Fibroblast of the aortic adventitia (primary cell): ENCODE measurements at places on chromosomes 5 and 9. TPM values are rescaled to one million over a fixed set of nuclear protein-coding genes. Genes with fewer than 3 reads are reported as not detected.

- no peak for DNase-seq
Observed at GRCh38 chr5:159304961-159305595, 25.2 kb downstream of the IL12B start.

GRCh38 chr9:134112561-134112960, 23.3 kb upstream of the WDR5 start:
- DNase-seq, result no peak

- no peak for DNase-seq
Observed at GRCh38 chr9:4499917-4500316, 9.6 kb downstream of the SLC1A1 start.

GRCh38 chr5:161420521-161420920, 126.0 kb downstream of the GABRB2 start:
- DNase-seq, result no peak

DNA sequence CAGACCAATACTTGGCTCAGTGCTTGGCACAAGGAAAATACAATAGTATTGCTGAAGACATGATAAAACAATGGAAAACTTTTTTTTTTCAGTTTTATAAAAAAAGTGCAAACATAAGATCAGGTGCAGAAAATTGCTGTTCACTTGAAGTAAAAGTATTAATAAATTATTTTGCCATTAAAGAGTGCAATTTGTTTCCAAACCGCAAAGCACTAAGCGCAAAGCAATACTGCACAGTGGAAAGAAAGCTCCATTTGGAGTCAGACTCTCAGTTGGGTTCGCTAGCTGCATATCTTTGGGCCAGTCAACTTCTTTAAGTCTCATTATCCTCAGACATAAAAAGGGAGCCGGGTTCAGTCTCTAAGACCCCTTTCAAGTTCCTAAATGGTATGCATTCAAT, 45.8 kb downstream of the MEF2C start:
- DNase-seq, result no peak

GRCh38 chr9:69997524-69997923, 46.1 kb upstream of the MAMDC2 start:
- DNase-seq, result no peak

PTRH1 gene
- total RNA-seq, result 13.2 and 17.2 TPM in 2 replicates

TERT gene
- total RNA-seq, result not detected in 2 replicates

DNA sequence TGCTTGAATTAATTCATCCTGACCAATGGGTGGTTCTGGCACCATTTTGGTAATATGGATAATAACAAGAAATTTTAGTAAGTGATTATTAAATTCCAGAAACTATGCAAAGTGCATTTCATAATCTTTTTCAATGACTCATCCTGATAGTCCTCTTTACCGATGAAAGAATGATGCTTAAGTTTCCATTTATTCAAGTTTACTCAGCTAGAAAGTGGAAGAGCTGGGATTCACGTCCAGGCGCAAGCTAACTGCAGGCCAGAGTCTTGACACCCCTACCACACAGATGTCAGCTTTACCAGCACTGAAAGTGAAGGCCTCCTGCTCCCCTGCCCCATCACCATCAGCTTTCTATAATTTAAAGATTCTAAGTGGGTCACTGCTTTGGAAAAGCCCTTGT, 493.5 kb upstream of the WWC1 start:
- DNase-seq, result no peak

DNA sequence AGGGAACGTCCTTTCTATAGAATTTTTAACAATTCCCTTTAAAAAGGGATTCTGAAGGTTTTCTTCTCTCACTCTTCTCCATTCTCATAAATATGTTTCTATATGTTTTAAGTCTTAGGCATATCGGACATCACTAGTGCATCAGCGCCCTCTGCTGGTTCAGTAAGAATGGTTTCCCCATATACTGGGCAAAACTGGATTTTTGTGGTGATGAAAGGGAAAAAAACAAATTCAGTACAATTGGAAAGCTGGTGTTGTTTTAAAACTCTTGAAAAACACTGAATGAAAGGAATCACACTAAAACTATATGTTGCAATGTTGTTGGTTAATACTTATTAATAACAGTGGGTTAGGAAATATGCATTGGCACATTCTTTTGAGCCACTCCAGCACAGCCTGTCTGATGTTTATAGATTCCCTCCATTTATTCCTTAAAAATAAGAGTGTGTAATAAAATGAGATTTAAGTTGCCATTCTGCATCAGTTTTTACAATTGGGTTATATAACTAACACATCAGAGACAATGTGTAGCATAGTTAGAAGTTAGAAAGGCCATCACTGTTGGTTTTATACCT, 15.8 kb downstream of the CWC27 start:
- peak; percentile 91 for DNase-seq

SPATA31D4 gene
- not detected in 2 replicates for total RNA-seq

C5 gene
- 2.9 and 13.8 TPM in 2 replicates for total RNA-seq

PCDHGA7 gene
- total RNA-seq, result 2.9 and 8.4 TPM in 2 replicates
